ENCODE measurements at places on chromosomes 11 and 22.

- no peak for DNase-seq
Observed at GRCh38 chr11:94647926-94648325, 80.8 kb downstream of the PIWIL4 start.

- DNase-seq: no peak
Observed at GRCh38 chr11:62264004-62264403, 6.0 kb upstream of the SCGB2A2 start.

DNA sequence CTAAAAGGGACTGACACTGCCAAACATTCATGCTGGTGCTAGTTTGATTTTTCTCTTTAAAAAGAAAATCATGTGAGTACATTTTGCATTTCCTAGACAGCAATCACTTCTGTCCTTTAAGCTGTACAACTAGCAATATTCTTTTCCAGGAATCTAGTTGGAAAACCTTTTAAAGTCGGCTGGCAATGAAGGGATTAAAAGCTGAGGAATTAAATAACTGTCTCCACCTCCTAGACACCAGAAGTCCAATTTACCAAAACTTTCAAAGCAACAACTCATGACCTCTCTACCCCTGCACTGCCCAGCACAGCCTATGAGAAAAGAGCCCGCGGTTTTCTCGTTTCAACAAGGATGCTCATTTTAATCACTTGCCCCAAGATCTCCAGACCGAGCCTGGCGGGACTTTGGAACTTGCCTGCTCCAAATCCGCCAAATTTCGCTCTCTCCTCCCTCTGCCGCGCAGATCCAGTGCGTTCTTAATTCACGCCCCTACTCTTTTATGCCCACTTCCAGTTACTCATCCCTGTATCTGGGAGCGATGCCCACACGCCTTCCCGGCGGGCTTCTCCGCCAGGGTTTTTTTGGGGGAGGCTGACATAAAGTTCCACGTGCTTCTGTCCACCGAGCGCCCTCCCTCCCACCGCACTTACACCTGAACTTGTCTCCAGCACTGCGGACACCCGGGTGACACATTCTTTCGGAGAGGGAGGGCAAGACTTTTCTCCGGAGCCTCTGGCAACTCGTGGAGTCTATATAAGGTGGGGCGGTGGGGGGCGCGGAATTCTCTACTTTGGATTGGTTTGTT, 2.5 kb downstream of the MPPED2 start:
- no peak for DNase-seq

DNA sequence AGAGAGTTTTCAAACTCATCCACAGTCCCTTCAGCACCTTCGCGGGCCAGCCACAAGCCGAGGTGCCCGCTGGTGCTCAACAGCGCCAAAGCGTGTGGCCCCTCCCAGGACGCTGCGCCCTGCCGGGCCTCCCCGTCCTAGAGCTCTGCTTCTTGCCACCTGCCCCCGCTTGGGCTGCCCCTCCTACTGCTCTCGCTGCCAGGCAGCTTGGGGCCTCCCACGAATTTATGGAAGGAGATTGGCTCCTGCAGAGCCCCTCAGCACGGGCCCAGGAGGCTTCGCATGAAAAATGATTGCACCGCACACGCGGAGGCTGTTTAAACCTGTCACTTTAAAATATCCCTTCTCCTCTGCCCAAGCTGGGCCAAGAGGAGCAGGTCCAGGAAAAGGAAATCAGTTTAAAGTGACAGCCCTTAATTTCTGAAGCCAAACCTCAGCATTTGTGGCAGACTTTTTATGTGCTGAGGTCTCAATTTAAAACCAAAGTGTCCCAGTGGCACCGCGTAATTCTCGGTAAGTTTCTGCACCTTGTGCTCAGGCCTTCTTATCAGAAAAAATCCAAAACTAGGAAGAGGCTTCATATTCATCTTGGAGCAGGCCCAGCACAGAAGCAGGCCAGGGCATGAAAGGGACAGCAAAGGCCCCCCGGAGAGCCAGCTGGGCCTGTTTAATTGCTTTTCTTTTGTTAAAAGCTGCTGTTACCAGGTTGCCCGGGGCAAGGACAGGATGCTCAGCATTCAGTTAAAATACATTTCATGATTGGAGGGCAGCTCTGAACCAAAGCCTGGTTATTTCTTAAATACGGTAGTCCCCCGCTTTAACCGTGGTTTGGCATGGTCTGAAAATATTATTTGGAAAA, 303.6 kb downstream of the OPCML start:
- DNase-seq: no peak

GRCh38 chr22:45892681-45893461, 84.1 kb downstream of the WNT7B start:
- DNase-seq: no peak

DNA sequence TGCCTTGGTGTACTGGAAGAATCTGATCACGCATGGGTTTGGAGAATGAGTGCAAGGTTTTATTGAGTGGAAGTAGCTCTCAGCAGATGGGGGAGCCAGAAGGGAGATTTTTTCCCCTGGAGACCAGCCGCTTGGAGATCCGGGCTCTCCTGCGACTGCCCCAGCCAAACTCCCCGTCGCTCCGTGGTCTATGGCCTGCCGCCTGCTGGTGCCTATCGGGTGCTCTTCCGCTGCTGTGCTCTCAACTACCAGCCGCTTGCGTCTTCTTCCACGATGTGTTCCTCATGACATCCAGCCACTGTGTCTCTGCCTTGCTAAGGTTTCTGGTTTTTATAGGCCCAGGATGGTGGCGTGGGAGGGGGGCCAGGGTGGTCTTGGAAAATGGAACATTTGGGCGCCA, 145.6 kb upstream of the UBASH3B start:
- DNase-seq: no peak

DNA sequence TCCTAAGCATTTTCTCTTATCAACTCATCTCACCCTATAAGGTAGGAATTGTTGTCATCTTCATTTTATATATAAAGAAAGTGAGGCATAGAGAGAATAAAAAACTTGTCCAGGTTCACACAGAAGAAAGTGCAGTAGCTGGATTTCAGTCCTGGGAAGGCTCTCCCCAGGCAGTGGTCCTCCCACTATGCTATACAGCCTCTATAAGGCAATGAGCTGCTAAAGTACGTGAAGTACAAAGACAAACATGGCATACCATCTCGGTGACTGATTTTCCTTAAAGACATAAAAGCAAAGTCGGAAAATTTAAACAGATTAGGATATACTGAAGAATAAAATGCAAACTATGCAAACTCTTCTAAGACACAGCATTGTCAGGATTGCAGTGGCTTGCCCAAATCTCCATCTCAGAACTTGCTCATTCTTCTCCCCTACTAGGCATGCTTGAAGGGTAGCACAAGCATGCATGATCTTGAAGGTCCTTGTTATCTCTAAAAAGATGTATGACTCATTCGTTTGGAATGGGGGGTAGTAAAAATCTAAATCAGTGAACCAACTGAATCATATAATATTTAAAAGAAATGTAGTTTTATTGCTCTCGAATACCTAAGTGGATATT, 97.8 kb upstream of the CSNK2A3 start:
- no peak for DNase-seq

GRCh38 chr11:8247312-8247711, 16.4 kb downstream of the LMO1 start:
- no peak for DNase-seq

GRCh38 chr11:95398437-95399112, 167.6 kb upstream of the SESN3 start:
- no peak for DNase-seq

GRCh38 chr11:117872975-117873827, 3.3 kb downstream of the FXYD6 start:
- no peak for DNase-seq

DNA sequence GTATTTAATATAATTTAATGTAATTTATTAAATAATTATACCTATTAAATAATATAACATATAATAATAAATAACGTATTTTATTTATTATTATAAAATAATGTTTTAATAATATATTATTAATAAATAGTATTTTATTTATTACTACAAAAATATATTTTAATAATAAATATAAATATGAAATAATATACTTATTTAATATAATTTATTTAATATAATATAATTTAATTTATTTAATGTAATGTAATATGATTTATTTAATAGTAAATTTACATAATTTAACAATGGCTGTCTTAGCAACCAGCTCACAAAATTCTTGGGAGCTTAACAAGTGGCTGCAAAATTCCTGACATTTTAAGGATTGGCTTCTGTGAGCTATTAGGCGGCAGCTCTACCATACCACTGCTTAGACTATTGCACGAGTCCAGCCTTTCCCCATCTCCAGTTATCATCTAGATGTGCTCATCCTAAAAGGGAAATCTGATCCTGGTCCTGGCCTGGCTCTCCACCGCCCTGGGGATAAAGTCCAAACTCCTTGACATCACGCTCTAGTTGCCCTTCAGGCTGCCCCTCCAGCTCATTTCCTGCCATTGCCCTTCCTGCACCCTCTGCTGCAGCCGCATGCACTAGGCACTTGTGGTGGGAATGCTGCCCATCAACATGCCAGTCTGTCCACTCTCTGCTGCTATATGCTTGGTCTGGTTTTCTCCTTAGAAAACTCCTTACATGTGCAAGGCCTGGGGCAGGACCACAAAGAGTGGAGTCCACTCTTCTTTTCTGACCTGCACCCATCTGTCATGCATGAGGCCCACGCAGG, 9.8 kb downstream of the MMP20 start:
- no peak for DNase-seq

- no peak for DNase-seq
Observed at GRCh38 chr11:132493801-132494200, 1038.5 kb downstream of the OPCML start.

- no peak for DNase-seq
Observed at GRCh38 chr11:27420722-27421572, 51.6 kb downstream of the LGR4 start.

DNA sequence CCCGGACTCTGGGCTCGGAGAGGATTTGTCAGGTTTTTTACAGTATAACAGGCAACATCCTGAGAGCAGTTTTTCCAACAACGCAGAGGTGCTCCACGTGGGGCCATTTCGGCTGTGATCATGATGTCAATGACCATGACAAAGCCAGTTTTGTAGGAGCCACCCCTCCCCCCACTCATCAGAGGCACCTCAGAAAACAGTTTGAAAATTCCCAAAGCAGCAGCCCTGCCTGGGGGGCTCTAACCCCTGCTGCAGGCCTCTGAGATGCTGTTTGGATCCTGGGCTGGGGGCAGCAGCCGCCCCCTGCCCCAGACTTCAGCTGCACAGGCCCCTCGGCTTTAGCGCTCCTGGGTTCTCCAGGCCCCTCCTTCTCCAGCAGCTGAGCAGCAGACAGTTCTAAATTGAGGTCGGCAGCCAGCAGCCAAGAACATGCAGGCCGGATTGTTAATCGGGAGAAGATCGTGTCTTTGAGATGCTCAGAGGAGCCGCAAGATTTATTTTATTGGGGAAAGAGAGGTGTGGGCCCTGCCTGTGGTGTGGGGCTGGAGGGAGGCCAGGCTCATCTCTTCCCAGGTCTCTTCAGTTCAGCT, 19.4 kb downstream of the NFAM1 start:
- no peak for DNase-seq

DNA sequence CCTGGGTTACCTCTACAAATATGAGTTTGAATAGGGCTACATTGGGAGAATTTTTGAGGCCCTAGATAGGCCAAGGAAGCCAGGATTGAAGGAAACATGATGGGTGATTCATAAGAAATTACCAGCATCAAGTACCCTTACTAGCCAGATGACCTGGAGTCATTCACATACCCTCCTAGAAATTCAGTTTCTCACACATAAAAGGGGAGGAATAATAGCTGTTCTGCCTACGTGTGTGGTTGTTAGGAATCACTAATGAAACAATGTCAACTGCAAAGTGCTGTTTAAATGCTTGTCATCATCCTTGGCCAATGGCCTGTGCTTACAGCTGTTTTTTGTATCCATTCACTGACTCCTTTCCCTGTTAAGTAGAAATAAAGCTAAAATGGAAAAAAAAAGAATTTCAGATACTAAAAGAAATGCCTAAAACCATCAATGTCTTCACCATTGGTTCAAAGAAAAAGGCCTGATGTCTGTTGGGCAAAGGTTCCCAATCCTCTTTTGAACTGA, 114.4 kb downstream of the NCAM1 start:
- DNase-seq: no peak

- DNase-seq: no peak
Observed at GRCh38 chr22:26671317-26672059, 14.1 kb downstream of the MIAT start.

GRCh38 chr22:22197993-22198402, 46.6 kb upstream of the VPREB1 start:
- no peak for DNase-seq

- no peak for DNase-seq
Observed at GRCh38 chr11:68444566-68444965, 16.0 kb upstream of the PPP6R3 start.

DNA sequence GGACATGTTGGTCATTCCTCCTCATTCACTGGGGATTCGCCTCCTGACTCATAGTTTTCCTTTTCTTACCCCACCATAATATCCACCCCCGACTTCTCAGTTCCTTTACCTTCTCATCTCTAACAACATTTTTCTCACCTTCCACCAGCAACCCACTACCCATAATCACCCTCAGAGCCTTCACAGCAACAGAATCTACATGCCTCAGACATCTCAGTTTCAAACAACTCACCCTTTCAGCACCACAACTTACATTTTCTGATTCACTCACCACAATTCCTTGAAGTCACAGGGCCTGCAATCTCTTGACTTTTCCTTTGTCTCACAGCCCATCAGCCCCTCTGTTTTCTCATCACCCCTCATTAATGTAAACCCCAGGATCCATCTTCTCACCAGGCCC, 2.3 kb upstream of the MTNR1B start:
- no peak for DNase-seq

GRCh38 chr11:130847517-130847916, 68.8 kb downstream of the SNX19 start:
- DNase-seq: no peak

- DNase-seq: no peak
Observed at GRCh38 chr11:65792456-65792855, 5.6 kb downstream of the OVOL1 start.

DNA sequence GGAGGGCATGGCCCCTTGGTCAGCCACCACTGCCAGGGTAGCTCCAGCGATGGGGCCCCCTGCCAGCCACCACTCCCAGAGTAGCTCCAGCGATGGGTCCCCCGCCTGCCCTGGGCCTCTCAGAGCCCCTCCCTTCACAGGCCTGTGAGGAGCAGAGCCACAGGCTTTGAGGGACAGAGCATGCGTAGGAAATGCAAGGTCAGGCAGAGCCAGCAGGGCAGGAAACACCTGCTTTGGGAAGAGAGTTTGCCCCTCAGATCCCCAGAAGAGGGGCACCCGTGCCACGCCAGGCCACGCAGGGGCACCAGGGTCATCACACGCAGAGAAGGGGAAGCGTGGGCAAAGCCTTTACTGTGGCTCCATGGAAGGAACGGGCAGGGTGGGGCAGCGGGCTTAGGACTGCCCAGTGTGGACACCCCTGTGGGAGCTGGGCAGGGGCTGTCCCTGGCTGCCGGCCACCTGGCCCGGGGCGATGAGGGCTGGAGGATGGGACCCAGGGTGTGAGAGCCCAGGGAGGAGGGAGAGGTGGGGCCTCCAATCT, 477.8 kb downstream of the BRD1 start:
- no peak for DNase-seq
